Osteoblast (primary cell): ENCODE measurements at places on chromosomes 2 and 18. TPM values are rescaled to one million over a fixed set of nuclear protein-coding genes. Genes with fewer than 3 reads are reported as not detected.

Gene MYCN
- not detected in 2 replicates for total RNA-seq

Gene PLGLB1
- total RNA-seq, result 1.8 and 2.9 TPM in 2 replicates

Gene NAT8
- not detected in 2 replicates for total RNA-seq

Gene BMP10
- total RNA-seq, result not detected in 2 replicates

GRCh38 chr2:15706986-15707632, 115.4 kb downstream of the DDX1 start:
- no peak for DNase-seq
